ENCODE measurements at places on chromosomes 11 and 22. TPM values are rescaled to one million over a fixed set of nuclear protein-coding genes. Genes with fewer than 3 reads are reported as not detected.

GGTLC2 gene
- not detected for total RNA-seq

SLN gene
- not detected for total RNA-seq

DTX4 gene
- 3.3 TPM for total RNA-seq

DNA sequence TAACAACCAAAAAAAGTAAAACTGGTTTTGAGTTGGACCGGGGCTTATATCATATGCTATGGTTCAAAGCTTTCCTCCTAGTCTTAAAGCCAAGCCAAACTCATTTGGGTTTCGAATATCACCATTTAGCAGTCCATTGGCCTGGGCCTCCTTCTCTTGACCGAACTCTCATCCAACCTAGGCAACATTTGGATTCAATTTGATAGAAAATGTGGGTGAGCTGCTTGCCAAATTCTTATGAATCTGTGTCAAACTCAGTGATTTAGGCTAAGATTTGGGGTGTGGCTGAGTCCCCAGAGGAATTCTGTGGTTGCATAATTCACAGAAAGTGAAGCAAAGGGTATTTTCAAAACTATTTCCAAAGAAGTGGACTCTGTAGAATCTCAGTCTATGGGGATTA, 83.7 kb downstream of the BLID start:
- no peak for DNase-seq

GRCh38 chr11:118171269-118172062, 5.0 kb downstream of the SCN2B start:
- no peak for DNase-seq

DNA sequence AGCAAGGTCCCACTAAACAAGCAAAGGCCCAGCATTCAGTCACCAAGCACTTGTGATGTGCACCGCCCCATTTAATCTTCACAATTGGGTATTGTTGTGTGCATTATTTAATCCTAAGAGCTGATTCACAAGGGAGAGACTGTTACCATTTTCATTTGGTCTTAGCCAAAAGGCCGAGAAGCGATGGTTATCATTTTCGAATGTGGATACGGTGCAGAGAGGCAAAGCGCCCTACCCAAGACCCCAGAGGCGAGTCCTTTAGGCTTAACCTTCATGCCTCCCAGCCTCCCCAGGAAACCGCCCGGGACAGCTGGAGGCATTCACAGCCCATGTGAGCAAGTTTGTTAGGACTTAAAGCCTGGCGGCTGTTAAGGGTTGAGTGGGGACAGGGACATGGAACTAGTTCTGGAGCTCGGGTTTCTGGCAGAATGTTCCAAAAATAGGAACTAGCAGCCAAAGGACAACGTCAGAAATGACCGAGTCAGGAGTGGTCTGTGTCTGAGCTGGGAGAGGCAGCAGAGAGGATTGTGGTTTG, 13.0 kb upstream of the UPK3A start:
- no peak for DNase-seq

DNA sequence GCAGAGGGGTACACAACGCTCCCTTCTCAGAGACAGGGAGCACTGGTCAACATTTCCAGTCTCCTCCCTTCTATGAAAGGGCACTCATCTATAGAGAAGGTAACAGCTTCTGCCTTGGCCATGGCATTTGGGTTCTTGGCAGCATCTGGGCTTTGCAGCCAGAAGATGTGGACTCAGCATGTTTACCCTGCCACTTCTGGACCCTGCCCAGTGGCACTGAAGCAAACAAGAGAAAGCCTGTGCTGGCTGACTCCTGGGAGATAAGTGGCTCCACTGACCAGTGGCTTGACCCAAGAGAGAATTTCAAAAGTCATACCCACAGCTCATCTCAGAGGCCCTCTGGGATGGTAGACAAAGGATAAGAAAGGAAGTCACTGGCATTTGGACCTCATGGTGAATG, 8.0 kb downstream of the CSNK2A3 start:
- peak; percentile 53 for DNase-seq

- no peak for DNase-seq
Observed at GRCh38 chr11:109371444-109372176, 50.4 kb upstream of the C11orf87 start.

- DNase-seq, result no peak
Observed at GRCh38 chr11:18771266-18772035, 20.1 kb downstream of the PTPN5 start.

DNA sequence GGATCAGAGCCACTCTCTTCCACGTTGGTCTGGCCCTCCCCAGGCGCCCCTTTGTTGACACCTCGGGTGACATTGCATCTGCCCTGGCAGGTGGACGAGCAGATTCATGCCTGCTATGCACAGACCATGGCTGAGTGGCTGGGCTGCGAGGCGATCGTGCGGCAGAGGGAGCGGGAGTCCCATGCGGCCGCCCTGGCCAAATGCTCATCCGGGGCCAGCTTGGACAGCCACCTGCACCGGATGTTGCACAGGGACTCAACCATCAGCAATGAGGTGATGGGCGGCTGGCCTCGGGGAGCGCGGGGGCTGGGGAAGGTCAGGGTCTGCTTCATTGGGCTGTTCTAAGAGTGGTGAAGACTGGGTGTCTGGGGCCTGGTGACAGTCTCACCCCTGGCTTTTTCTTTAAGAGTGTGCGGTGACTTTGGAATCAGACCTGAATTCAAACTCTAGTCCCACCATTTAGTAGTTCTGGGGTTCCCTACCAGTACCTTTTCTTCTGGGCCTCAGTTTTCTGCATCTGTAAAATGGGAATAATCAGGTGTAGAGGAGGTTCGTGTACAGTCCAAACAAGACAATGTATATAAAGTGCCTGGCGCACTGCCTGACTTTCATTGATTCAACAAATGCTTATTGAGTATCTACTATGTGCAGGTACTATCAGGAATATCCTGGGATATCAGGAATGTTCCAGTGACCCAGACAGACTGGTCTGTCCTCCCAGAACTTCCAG, 53.0 kb downstream of the LHFPL7 start:
- no peak for DNase-seq
